ENCODE measurements at places on chromosomes 4 and X.

GRCh38 chrX:129759576-129760061, 20.1 kb upstream of the SASH3 start:
- DNase-seq: peak; percentile 84

GRCh38 chr4:47705326-47705981, 132.4 kb downstream of the CORIN start:
- DNase-seq: peak; percentile 20

DNA sequence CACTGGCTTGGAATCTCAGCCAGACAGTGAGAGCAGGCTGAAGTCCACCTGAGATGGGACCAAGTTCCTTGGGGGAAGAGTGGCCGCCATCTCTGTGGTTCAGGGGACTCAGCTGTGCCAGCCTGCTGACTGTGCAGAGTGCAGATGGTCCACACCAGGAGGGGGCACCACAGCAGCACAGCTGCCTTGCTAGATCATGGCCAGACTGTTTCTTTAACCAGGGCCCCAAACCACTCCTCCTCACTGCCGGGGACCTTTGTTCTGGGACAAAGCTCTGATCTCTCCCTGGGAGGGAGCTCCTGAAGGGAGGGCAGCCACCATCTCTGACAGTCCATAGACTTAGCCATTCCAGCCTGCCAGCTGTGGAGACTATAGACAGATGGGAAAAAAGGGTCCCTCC, 2189.6 kb downstream of the PCDH7 start:
- no peak for DNase-seq

DNA sequence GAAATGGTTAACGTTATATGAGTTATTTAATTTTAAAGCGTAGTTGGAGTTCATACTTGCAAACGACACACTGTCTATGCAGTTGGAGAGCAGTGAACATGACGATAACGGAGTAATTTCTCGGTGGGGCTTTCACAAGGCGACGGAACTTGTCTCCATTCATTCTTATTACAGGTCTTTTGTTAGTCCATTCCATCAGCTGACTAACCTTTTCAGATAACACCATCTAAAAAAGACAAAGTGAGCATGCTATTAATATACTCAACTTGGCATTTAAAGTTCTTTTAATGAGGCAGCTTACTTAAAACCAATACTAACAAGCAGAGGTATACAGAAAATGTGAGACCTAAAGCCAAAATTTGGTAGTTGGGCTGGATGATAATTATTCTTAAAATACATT, 19.9 kb downstream of the MAGT1 start:
- DNase-seq: no peak

- no peak for DNase-seq
Measured at GRCh38 chr4:2362266-2363055, 56.0 kb downstream of the ZFYVE28 start.

GRCh38 chrX:76931518-76931917, 504.0 kb downstream of the MAGEE1 start:
- DNase-seq: no peak

GRCh38 chrX:11264925-11265324, 28.3 kb upstream of the AMELX start:
- DNase-seq: no peak

Measured in RPMI7951 (cell line).